Neural crest cell (in vitro differentiated cells): ENCODE measurements at places on chromosomes 1 and 21.
A peak's percentile ranks its signal among the peaks of the same experiment; 100 is the strongest.

DNA sequence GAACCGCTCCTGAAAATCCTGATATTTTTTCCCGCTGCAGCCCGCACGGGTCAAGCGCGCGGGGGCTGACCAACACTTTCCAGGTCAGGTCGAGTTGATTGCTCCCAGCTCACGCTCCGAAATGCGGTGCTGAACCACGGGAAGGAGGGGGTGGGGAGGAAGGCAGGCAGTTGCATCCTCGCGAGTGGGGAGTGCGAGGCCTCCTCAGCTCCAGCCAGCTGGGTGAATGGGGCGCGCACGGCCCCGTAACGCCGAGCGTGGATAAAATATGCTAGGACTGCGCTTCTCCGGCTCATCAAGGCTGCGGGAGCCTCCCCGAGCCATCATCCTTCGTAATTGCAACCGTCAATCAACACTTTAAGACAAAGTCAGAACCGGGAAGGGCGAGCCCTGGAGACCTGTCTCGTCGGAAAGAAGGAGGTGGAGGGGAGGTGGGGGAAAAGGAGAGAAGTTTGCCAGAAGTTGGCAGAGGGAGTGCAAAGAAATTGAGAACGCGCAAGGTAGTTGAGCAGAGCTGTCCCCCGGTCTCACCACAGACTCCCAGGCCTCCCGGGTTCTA is 8.0 kb downstream of the NR5A2 start:
- H3K27ac ChIP-seq = no peak overlapping the region
- peaks cover 18% of the 10 kb centered on the region for H3K4me1 ChIP-seq
- no peak for DNase-seq
- H3K4me3 ChIP-seq = peak overlapping the region; percentile 14
- H3K27me3 ChIP-seq = peaks cover 20% of the 10 kb centered on the region

GRCh38 chr1:169968174-169968573 is 74.5 kb upstream of the SCYL3 start:
- no peak overlapping the region for H3K4me3 ChIP-seq
- no peaks in the 10 kb centered on the region for H3K36me3 ChIP-seq
- no peaks in the 10 kb centered on the region for H3K27me3 ChIP-seq

GRCh38 chr1:115310581-115311473 is 27.2 kb downstream of the NGF start:
- no peaks in the 10 kb centered on the region for H3K36me3 ChIP-seq
- H3K4me1 ChIP-seq = peaks cover 4% of the 10 kb centered on the region
- H3K4me3 ChIP-seq = no peak overlapping the region

- H3K4me3 ChIP-seq = no peak overlapping the region
- no peak for DNase-seq
- H3K27me3 ChIP-seq = no peaks in the 10 kb centered on the region
- H3K36me3 ChIP-seq = no peaks in the 10 kb centered on the region
Measured at GRCh38 chr1:63723602-63724001, 50.2 kb upstream of the ROR1 start.

DNA sequence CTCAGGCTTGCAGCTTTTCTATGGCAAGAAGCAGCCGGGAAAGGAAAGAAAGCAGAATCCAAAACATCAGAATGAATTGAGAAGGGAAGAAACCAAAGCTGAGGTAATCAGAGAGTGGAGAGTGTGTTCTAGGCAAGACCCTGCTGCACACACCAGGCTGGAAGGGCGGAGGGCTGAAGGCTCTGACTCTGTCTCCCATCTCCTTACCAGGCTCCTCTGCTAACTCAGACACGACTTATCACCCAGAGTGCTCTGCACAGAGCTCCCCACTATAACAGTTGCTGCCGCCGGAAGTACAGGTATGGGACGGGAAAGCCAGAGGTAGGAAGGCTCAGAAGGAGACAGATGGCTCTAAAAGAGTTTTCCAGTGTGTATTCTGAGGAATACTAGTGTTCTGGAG is 1.2 kb downstream of the SCNM1 start:
- H3K4me1 ChIP-seq = peaks cover 28% of the 10 kb centered on the region
- DNase-seq = no peak
- H3K27ac ChIP-seq = no peak overlapping the region
- peaks cover 6% of the 10 kb centered on the region for H3K36me3 ChIP-seq

- no peak overlapping the region for H3K4me3 ChIP-seq
- no peak for DNase-seq
- H3K4me1 ChIP-seq = no peaks in the 10 kb centered on the region
- H3K27ac ChIP-seq = no peak overlapping the region
- no peaks in the 10 kb centered on the region for H3K36me3 ChIP-seq
- peaks cover 6% of the 10 kb centered on the region for H3K27me3 ChIP-seq
Measured at GRCh38 chr1:202255343-202255742, 61.7 kb downstream of the LGR6 start.

DNA sequence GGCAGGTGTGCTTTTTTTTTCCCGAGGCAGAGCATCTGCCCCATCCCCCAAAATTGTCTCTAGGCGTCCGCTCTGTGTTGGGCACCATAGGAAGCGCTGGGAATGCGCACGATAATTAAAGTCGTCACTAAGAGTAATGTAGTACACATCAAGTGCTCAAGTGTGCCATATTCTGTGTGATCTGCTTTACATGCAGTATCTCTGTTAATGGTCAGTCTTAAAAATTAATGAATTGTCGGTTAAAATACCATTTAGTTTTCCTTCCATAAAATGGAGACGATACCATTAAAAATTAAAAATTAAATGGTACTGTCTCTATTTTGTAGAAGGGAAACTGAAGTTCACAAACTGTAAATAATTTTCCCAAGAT is 544 bp upstream of the CCT8 start:
- peak overlapping the region; percentile 99 for H3K27ac ChIP-seq
- peak overlapping the region; percentile 100 for H3K4me3 ChIP-seq
- DNase-seq = no peak

- DNase-seq = no peak
- H3K4me1 ChIP-seq = peaks cover 12% of the 10 kb centered on the region
- no peaks in the 10 kb centered on the region for H3K36me3 ChIP-seq
- H3K4me3 ChIP-seq = no peak overlapping the region
Measured at GRCh38 chr1:38829368-38829767, 30.2 kb downstream of the RRAGC start.

GRCh38 chr1:151130987-151131586 is 15.3 kb downstream of the SEMA6C start:
- peaks cover 8% of the 10 kb centered on the region for H3K36me3 ChIP-seq
- peak; percentile 55 for DNase-seq
- peak overlapping the region; percentile 81 for H3K4me3 ChIP-seq
- peaks cover 33% of the 10 kb centered on the region for H3K27me3 ChIP-seq

GRCh38 chr1:106755682-106756406 is 300.6 kb upstream of the PRMT6 start:
- DNase-seq = no peak
- H3K27ac ChIP-seq = no peak overlapping the region
- H3K27me3 ChIP-seq = no peaks in the 10 kb centered on the region
- H3K4me1 ChIP-seq = peaks cover 6% of the 10 kb centered on the region
- H3K36me3 ChIP-seq = no peaks in the 10 kb centered on the region

DNA sequence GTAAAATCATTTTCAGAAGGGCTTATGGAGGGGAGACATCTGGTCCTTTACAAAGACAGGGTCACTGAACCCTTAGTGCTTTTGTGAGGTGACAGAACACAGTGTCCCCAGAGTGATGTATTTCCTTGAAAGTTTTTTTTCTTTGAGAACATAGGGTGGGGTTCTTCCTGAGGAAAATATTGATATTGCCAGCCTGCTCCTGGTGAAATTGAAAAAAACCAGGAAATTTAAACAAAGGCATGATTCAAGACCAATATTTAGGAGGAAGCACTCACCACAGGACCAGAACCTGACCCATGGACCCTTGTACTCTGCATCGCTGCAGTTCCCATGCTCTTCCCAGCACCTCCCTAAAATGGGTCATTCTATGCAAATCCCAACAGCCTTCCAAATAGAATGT is 63.7 kb downstream of the ST6GALNAC3 start:
- H3K4me3 ChIP-seq = no peak overlapping the region
- no peaks in the 10 kb centered on the region for H3K36me3 ChIP-seq
- no peaks in the 10 kb centered on the region for H3K27me3 ChIP-seq
- H3K4me1 ChIP-seq = peaks cover 28% of the 10 kb centered on the region
- DNase-seq = no peak

DNA sequence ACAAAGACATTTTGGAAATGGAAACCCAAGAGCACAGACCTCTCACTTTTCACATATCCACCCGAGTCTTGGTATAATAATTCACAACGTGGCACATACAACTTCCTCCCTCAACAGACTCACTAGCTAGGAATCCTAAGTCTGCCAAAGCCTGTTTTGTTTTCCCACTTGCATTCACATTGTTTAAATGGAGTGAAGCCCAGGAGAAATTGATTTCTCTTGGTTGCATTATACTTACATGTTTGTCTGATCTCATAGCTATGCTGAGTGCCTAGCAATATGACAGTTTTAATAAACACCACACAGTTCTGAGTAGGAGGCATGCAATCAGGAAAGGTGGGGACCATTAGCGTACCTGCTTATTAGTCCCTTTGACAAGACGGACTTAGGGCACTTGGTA is 348.6 kb upstream of the ADGRL4 start:
- no peaks in the 10 kb centered on the region for H3K36me3 ChIP-seq
- H3K4me3 ChIP-seq = no peak overlapping the region
